ENCODE measurements at places on chromosomes 6 and 20.

GRCh38 chr6:134593887-134594286 is 276.0 kb upstream of the SGK1 start:
- DNase-seq, result no peak

GRCh38 chr20:38935285-38935684 is 9.1 kb downstream of the FAM83D start:
- no peak for DNase-seq

DNA sequence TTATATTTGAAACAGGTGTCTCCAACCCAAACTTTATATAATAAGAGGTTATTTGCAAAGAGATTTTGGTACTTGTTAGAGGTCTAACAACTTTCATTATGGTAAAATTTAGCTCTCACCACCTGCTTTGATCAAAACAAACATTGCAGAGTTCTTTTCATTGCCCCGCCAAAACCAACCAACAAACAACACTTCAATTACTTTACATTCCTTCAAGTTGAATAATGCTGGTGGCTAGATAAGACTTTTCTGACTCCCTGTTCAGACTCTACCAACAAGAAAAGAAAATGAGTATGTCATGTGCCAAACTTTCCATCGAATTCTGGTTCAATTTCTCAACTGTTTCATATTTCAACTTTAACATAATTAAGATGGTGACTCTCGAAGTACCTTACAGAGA is 311.1 kb downstream of the ADGRG6 start:
- no peak for DNase-seq

DNA sequence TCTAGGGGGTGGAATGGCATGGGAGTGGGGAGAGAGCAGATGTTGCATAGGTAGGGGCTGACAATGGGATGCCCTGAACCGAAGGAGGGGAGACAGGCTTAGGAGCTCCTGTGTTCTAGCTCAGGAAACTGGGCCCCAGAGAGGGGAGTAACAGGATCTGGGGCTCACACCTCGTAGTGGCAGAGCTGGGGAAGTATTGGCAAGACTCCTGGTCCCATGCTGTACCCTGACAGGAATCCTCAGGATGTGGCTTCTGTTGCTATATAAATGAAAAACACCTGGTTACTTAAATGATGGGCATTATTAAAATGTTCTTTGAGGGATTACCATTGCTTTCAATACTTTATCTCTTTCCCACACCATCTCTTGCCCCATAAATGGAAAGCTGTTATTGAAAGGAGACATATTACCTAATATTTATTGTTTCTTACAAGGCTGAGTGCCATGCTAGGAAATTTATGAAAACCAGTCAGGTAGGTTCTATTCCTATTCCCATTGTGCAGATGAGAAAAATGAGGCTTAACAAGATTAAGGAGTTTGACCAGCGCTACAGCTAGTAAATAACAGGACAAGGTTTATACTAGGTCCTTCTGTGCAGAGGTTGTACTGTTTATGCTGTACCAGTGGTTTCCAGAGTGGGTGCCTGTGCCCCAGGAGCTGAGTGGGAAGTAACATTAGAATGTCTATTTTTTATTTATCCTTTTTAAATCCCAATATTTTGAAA is 35.3 kb upstream of the TCP11 start:
- no peak for DNase-seq

- DNase-seq, result peak; percentile 51
Measured at GRCh38 chr6:157670466-157671186, 152.4 kb upstream of the SNX9 start.

GRCh38 chr20:2130683-2131082 is 29.1 kb downstream of the STK35 start:
- DNase-seq, result no peak

- DNase-seq, result no peak
Measured at GRCh38 chr6:18323935-18324705, 59.8 kb upstream of the DEK start.

DNA sequence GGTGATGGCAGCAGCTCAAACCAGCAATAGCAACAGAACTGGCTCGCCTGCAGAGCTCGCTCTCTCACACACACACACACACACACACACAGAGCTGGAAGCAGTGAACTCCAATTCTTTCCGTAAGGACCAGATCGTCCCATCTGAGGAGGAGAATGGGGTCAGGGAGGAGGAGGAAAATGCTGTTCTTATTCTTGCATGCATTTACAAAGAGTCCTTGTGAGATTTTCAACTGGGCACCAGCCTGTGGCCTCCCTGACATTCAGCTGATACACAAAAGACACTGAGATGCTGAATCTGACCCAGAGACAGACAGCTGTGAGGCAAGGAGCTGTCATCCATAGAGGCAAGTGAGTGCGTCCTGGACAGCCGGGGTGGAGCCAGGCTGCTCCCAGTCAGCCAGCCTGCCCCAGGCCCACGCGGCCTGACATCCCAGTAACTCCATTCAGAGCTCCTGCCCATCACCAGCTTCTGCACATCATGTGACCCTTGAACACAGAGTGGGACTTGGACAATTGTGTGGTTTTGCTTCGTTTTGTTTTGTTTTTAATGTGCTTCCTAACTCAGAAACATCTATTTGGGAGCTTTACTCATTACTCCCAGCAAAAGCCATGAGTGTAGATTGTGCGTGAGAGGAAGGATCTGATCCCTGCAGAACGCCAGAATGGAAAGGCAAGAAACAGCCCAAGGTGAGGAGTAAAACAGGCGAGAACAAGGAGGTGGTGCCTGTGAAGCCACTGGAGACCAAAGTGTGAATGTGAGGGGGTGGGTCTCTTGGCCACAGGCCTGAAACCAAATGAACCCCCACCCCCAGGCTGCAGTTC is 2.1 kb downstream of the SERPINB9 start:
- DNase-seq, result no peak

GRCh38 chr6:3454273-3455010 is 2.4 kb downstream of the SLC22A23 start:
- no peak for DNase-seq

GRCh38 chr20:33917831-33918525 is 75.7 kb upstream of the RALY start:
- no peak for DNase-seq

- no peak for DNase-seq
Measured at GRCh38 chr20:51134405-51134804, 111.5 kb upstream of the KCNG1 start.

GRCh38 chr6:131387562-131388447 is 185.2 kb upstream of the ARG1 start:
- no peak for DNase-seq

GRCh38 chr6:20800229-20800628 is 266.0 kb downstream of the CDKAL1 start:
- no peak for DNase-seq

GRCh38 chr6:116545651-116546050 is at the start of gene TRAPPC3L:
Gene TRAPPC3L, minus strand, starts transcription at chr6:116545684. Its CDS starts 170 bp downstream, at chr6:116545514.
- DNase-seq, result no peak

- no peak for DNase-seq
Measured at GRCh38 chr20:57200882-57201695, 65.4 kb downstream of the BMP7 start.

GRCh38 chr20:53146201-53146891 is 174.2 kb downstream of the TSHZ2 start:
- DNase-seq, result no peak

GRCh38 chr6:52020945-52021570 is 66.4 kb downstream of the PKHD1 start:
- DNase-seq, result no peak

DNA sequence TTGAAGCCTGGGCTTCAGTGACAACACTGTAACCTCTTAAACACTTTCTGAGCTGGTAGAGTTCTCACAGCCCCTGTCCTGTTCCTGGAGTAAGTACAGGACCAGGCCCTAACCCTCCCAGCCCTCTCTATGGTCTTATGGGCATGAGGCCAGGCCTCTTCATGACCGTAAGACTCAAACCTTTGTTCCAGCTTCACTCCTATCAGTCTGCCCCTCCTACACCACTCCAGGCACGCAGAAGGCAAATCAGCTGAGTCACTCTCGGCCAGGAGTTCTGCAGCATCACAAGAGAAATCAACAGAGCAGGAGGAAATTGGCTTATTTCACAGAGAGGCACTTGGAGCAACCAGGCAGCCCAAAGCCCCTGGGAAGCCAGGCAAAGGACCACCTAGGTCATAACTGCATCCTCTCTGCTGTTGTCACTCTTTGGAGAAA is 25.3 kb upstream of the CHD6 start:
- DNase-seq, result no peak

DNA sequence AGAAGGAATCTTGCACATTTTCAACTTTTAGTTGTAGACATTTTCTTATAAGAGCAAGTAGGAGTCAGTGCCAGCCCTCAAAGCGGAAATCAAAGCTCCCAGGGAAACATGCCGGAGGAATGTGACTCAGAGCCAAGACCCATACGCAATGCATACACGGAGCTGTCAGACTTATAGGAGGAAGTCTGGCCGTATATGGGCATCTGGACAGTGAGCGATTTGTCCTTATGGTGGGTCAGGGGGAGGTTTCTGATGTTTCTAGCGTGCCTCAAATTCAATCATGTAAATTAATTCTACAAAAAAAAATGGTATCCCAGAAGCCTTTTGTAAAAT is 3.6 kb upstream of the CCN2 start:
- peak; percentile 26 for DNase-seq

DNA sequence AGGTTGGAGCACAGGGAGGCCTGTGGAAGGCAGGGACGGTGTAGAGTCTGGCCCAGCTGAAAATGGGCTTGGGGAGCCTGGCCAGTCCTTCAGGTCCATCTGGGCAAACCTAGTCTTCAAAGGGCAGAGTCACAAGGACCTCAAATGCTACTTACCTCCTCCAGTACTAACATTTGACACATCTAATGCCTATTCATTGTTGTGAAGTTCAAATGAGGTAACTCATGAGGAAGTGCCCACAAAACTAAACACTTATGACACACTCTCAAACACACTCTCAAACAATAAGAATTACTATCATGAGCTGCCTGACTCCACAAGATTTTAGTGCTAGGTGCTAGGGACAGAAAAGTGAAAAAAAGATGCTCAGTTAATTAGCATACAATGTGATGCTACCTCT is 27.1 kb downstream of the DAAM2 start:
- no peak for DNase-seq

- DNase-seq, result no peak
Measured at GRCh38 chr6:91281901-91282300, 695.0 kb upstream of the MAP3K7 start.

- peak; percentile 90 for DNase-seq
Measured at GRCh38 chr6:160030103-160030502, 61.2 kb downstream of the IGF2R start.

DNA sequence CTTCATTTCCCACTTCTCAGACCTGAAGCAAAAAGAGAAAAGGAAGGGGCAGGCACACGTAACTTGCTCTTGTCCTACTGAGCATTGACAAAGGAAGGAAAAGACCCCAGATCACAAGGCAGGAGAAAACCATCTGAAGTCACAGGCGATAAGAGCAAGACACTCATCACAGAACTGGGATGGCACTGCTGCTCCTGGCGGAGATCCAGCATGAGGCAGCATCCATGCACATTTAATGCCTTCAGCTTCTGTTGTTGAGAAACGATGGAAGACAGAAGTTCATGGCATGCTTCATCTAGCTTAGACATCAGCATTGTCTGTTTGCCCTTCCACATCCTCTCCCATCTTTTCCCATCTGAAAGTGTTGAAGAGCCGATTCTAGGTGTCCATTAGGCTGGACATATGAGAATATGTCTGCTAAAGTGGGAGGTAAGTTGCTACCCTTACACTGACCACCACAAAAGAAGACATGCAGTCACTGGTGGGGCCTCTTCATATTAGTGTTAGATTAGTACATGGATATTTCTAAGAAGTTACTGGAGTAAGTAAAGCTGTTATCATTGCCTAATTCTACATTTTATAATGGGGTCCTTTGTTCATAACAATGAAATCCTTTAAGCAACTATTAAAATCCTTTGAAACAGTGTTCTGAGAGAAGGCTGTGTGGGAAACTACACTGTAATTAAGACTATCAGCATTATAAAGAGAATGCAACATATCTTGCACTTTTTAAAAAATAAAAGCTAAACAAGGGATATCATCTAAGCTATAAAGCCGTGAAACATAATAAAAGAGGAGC is 618.5 kb downstream of the C6orf118 start:
- no peak for DNase-seq

DNA sequence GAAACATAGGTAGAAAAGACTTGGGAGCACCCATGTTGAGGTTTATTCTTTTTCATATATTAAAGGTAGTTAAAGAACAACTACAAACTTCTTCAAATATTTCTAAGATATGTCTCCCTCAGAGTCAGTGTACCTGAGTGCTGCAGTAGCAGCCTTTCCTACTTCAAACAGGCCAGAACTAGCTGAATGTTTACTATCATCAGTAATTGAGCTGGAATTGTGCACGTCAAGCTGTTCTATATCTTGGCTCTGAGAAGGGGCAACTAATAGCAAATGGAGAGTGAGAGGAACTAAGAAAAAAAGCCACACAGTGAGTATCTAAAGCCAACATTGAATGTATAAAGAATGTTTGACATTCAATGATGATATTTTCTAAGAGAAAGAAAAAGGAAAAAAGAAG is 21.7 kb downstream of the MTCL3 start:
- no peak for DNase-seq

GRCh38 chr6:146590492-146590891 is 8.3 kb upstream of the ADGB start:
- DNase-seq, result no peak

DNA sequence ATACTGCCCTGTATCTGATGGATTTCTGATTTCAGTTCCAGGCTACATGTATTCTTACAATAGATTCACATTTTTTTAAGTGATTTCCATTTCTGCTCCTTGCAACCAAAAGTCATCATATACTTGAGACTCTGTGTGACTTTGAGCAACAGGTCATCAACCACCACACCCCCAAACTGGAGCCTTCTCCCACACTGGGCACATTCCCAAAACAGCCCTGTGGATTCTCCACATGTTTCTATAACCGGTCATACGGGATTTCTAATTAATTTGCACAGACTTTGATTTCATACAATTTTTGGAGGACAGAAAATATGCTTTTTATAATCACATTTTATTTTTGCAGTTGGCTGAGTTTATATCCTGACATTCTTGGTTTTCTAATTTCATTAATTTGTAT is 317.2 kb upstream of the ID4 start:
- no peak for DNase-seq

DNA sequence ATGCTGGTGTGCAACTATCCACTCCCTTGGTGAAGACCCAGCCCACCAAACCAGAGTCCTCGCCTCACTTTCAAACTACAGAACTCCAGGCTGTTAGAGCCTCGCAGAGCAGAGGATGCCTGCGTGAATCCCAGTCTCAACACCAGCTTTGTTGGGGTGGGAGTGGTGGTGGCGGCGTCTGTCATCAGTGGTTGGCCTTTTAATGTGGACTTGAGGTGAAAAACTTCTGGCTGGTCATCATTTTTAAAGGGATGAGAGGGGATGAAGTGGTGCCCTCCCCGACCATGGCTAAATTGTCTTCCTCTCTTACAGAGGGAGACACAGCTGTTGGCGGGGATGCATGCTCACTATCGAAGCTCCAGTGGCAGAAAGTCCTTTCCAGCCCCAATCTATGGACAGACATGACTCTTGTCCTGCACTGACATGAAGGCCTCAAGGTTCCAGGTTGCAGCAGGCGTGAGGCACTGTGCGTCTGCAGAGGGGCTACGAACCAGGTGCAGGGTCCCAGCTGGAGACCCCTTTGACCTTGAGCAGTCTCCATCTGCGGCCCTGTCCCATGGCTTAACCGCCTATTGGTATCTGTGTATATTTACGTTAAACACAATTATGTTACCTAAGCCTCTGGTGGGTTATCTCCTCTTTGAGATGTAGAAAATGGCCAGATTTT is 54.9 kb downstream of the EZR start:
- no peak for DNase-seq

- no peak for DNase-seq
Measured at GRCh38 chr6:110710115-110710514, 105.2 kb downstream of the CDK19 start.

All from left ventricle myocardium inferior (tissue), 1 donor.